Right lobe of liver (tissue), 6 donors: ENCODE measurements at places on chromosomes 3 and 15. TPM values are rescaled to one million over a fixed set of nuclear protein-coding genes. Genes with fewer than 3 reads are reported as not detected.

GRCh38 chr3:56681984-56682461 is 1.0 kb downstream of the TASOR start:
- DNase-seq: no peak

GRCh38 chr15:83108266-83109219 is 1.1 kb downstream of the TM6SF1 start:
- DNase-seq: peak; percentile 59

GRCh38 chr3:128504963-128505730 is 12.1 kb upstream of the GATA2 start:
- no peak for DNase-seq

- DNase-seq: no peak
Observed at GRCh38 chr15:36653851-36654250, 74.4 kb downstream of the CDIN1 start.

DNA sequence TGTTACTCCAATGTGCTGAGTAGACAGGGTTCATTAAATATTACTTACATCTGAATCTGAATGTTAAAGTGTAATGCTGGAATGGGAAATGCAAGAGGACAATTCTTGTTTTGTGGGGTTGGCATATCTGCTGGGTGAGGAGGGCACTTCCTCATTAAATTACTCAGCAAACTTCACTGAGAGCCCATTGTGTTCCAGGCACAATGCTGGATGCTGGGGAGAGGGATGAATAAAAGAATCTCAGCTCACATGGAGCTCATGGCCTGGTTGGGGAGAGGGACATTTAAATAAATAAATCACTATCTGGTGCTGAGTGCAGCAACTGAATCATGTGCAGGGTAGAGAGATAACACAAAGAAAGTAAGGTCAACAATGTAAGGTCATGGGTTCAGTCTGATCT is 199.2 kb upstream of the CFAP20DC start:
- no peak for DNase-seq

The FBLN2 gene
- total RNA-seq: 2.9 TPM

- no peak for DNase-seq
Observed at GRCh38 chr3:13728487-13728886, 151.4 kb downstream of the WNT7A start.
